ENCODE measurements at places on chromosomes 5 and 9.
A peak's percentile ranks its signal among the peaks of the same experiment; 100 is the strongest.

DNA sequence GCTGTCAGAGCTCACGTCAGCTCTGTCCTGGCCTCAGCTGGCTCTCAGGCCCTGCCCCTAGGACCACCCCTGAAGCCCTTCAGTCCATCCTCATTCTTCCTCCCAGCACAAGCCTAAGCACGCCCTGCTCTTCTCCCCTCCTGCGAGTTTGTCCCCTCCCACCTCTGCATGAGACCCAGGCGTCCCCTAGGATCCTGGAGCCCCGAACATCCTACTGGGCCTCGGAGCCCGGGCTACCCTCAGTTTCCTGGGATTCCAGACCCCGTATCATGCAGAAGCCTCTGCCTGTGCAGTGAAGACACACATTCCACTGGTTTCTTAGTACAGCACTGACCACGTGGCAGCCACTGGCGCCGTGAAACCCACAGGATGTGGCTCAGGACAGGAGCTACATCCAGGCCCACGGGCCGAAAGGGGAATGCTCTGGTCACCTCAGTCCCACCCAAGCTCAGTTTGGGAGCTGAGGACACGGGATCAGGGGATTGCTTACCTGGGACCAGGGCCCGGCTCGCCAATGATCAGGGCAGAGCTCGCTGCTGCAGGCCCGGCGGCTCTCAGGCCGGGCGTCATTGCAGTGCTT is 64.2 kb downstream of the ZNF354C start:
- peaks cover 18% of the 10 kb centered on the region for H3K27me3 ChIP-seq
- H3K36me3 ChIP-seq, result no peaks in the 10 kb centered on the region

- peaks cover 13% of the 10 kb centered on the region for H3K4me1 ChIP-seq
- no peak for DNase-seq
- no peaks in the 10 kb centered on the region for H3K36me3 ChIP-seq
- H3K4me3 ChIP-seq, result no peak overlapping the region
Observed at GRCh38 chr9:115032296-115032695, 85.7 kb downstream of the TNC start.

- no peaks in the 10 kb centered on the region for H3K36me3 ChIP-seq
- no peak for DNase-seq
- H3K4me3 ChIP-seq, result no peak overlapping the region
- H3K4me1 ChIP-seq, result no peaks in the 10 kb centered on the region
- H3K27me3 ChIP-seq, result peaks cover 39% of the 10 kb centered on the region
Observed at GRCh38 chr5:168282120-168282519, 9.3 kb upstream of the WWC1 start.

DNA sequence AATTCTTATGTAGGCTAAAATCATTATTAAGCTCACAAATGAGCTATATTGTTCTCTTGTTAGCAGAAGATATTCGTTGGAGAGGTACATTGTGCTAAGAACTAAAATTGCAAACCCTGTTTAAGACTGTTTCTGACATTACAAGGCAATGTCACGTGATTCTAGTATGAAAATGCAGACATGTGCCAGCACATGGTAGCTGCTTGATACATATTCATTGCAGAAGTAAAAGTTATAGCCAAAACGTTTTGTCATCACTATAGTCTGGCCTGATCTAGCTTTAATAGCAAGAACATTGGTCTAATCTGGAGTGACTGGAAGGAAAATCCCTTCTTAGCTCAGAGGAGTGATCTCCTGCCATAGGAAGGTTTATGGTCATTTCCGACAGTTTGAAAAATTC is 144.7 kb downstream of the CFAP90 start:
- peaks cover 8% of the 10 kb centered on the region for H3K27me3 ChIP-seq
- H3K4me3 ChIP-seq, result no peak overlapping the region
- DNase-seq, result no peak

DNA sequence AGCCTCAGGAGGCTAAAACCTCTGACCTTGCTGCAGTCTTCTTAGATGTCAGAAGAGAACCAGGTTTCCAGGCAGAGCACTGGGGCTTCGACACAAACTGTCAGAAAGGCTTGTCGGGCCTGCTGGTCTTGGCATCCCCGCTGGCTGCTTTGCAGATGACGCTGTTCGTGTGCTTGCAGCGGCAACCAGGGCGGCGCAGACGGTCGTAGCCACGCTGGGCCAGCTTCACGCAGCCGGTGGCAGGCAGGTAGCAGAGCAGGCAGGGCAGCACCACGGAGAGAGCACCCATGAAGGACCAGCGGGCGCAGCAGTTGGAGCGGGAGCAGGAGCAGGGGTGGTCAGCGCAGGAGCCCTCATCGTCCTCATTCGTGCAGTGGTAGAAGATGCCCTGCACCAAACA is 10.7 kb downstream of the SPRY4 start:
- no peak for DNase-seq
- H3K27me3 ChIP-seq, result peaks cover 76% of the 10 kb centered on the region
- H3K4me1 ChIP-seq, result peaks cover 1% of the 10 kb centered on the region
- H3K36me3 ChIP-seq, result no peaks in the 10 kb centered on the region
- H3K4me3 ChIP-seq, result no peak overlapping the region
- H3K27ac ChIP-seq, result no peak overlapping the region

DNA sequence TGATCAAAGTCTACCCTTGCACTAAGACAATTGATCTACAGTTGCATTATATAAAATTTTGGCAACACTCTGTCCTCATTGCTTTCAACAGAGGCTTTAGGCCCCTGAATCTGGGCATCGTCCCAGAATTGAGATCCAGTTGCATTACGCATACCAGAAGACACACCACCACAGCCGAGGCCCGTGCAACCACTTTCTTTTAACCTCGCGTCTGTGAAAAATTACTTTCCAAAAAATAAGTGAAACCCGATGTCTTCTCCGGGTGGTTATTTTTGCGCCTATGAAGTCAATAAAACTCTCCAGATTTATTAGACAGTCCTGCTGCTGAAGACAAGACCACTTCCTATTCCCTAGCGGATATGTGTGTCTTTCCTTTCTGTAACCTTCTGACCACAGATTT is 52.1 kb upstream of the NFIB start:
- no peak overlapping the region for H3K27ac ChIP-seq
- no peaks in the 10 kb centered on the region for H3K36me3 ChIP-seq
- no peak overlapping the region for H3K4me3 ChIP-seq
- DNase-seq, result no peak
- no peaks in the 10 kb centered on the region for H3K4me1 ChIP-seq
- H3K27me3 ChIP-seq, result no peaks in the 10 kb centered on the region

DNA sequence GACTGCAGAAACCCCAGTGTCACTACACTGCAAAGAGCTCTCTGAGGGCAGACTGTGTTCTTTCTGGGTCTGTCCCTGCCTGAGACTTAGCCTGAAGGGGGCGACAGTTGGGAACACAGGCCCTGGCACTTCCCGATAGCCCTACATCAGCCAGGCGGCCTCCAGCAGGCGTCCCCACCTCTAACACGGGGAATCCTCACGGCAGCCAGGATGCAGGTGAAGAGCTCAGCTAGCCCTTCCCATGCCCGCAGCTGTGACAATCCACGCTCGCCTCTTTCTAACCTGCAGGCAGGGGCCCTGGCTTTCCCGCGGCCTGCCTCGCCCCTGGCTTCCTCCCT is 5.9 kb downstream of the MED22 start:
- H3K4me3 ChIP-seq, result peak overlapping the region; percentile 6
- H3K27ac ChIP-seq, result peak overlapping the region; percentile 49
- peaks cover 25% of the 10 kb centered on the region for H3K4me1 ChIP-seq
- H3K27me3 ChIP-seq, result no peaks in the 10 kb centered on the region

- H3K4me3 ChIP-seq, result no peak overlapping the region
- H3K4me1 ChIP-seq, result no peaks in the 10 kb centered on the region
- H3K27ac ChIP-seq, result no peak overlapping the region
- no peak for DNase-seq
- H3K27me3 ChIP-seq, result no peaks in the 10 kb centered on the region
Observed at GRCh38 chr5:9712506-9712905, 82.4 kb upstream of the TAS2R1 start.

DNA sequence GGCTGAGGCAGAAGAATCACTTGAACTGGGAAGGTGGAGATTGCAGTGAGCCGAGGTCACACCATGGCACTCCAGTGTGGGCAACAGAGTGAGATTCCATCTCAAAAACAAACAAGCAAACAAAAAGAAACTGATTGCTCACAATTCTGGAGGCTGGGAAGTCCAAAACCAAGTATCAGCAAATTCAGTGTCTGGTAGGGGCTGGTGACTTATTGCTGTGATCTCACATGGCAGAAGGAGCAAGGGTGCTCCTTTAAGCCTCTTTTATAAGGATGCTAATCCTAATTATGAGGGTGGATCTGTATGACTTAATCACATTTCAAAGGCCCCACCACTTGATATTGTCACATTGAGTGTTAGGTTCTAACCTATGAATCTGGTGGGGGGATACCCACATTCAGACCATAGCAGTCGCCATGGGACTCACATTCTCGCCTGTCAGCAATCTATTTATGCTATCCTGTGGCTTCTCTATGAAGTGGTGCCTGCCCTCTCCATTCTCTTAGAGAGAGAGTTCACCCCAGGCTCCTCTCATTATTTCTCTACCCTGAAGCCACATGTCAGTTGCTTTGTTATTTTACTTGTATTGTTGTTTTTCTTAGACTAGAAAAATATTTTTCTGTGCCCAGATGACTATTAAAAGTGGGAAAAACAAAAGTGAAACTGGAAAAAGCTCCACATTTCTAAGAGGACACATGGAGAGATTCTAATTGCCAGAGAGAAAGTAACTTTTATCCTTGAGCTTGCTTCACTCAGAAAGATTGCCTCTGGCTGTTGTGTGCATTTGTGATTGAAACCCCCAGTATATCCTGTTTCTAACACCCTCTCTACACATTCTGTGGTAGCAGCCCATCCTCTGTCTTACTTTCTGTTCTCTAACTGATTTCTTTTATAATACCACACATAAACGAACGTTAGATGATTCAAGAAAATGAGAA is 18.8 kb upstream of the PRLR start:
- H3K36me3 ChIP-seq, result no peaks in the 10 kb centered on the region
- H3K4me1 ChIP-seq, result no peaks in the 10 kb centered on the region
- H3K27me3 ChIP-seq, result no peaks in the 10 kb centered on the region
- peak overlapping the region; percentile 67 for H3K27ac ChIP-seq
- DNase-seq, result no peak

- H3K4me1 ChIP-seq, result peaks cover 31% of the 10 kb centered on the region
- no peak for DNase-seq
- no peaks in the 10 kb centered on the region for H3K36me3 ChIP-seq
- H3K27ac ChIP-seq, result peak overlapping the region; percentile 88
Observed at GRCh38 chr5:87120518-87121303, 147.0 kb upstream of the RASA1 start.

GRCh38 chr5:37565062-37565670 is 186.0 kb downstream of the WDR70 start:
- no peaks in the 10 kb centered on the region for H3K36me3 ChIP-seq
- no peak overlapping the region for H3K4me3 ChIP-seq
- DNase-seq, result no peak
- H3K4me1 ChIP-seq, result peaks cover 14% of the 10 kb centered on the region
- H3K27me3 ChIP-seq, result no peaks in the 10 kb centered on the region

GRCh38 chr5:172820046-172820767 is 13.8 kb upstream of the ERGIC1 start:
- H3K36me3 ChIP-seq, result no peaks in the 10 kb centered on the region
- no peak overlapping the region for H3K27ac ChIP-seq
- no peaks in the 10 kb centered on the region for H3K4me1 ChIP-seq
- H3K27me3 ChIP-seq, result no peaks in the 10 kb centered on the region

DNA sequence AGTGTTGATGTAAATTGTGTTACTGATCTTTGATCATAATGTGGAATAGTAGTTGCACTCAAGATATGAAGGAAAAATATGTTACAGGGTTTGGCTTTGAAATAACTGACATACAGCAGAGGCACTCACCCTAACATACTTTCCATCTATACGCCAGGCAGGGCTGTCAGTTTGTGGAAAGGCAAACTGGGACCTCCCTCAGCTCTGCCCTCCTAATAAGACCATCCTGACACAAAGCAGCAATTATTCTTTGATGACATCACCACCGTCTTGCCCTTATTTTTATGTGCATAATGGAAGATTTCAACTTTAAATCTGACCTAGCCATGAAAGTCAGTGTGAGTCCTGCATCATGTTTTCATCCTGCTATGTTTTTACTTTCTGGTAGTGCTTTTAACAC is 42.9 kb downstream of the ITGA1 start:
- no peak overlapping the region for H3K27ac ChIP-seq
- no peak overlapping the region for H3K4me3 ChIP-seq
- H3K36me3 ChIP-seq, result no peaks in the 10 kb centered on the region
- H3K4me1 ChIP-seq, result peaks cover 5% of the 10 kb centered on the region
- peaks cover 5% of the 10 kb centered on the region for H3K27me3 ChIP-seq
- no peak for DNase-seq

DNA sequence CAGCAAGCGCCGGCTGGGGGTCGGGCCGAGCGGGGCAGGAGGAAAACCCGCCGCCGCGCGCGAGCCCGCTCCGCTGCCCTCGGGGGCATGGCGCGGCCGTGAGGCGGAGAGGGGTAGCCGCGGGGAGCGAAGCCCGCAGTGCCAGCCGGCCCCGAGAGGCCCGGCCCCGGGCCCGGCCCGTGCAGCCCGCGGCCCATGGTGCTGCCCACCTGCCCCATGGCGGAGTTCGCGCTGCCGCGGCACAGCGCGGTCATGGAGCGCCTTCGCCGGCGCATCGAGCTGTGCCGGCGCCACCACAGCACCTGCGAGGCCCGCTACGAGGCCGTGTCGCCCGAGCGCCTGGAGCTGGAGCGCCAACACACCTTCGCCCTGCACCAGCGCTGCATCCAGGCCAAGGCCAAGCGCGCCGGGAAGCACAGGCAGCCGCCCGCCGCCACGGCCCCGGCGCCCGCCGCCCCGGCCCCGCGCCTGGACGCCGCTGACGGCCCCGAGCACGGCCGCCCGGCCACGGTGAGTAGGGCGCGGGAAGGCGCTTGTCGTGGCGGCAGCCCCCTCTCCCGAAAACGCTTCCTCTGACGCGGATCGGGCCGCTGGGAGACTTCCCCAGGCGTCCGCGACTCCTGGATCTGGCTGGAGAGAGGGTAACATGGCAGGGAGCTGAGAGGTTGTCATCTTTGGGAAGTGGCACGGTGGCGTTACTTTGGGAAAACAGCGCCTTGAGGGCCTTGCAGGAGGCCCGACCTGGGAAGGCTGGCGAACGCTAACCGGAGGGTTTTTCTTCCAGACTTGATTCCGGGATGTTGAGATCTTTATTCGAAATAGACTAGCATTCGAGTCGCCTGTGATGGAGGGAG is 523 bp downstream of the MAML1 start:
- peaks cover 28% of the 10 kb centered on the region for H3K4me1 ChIP-seq
- peak overlapping the region; percentile 85 for H3K4me3 ChIP-seq
- peaks cover 27% of the 10 kb centered on the region for H3K36me3 ChIP-seq
- DNase-seq, result peak; percentile 1
- H3K27me3 ChIP-seq, result no peaks in the 10 kb centered on the region
- H3K27ac ChIP-seq, result peak overlapping the region; percentile 87

DNA sequence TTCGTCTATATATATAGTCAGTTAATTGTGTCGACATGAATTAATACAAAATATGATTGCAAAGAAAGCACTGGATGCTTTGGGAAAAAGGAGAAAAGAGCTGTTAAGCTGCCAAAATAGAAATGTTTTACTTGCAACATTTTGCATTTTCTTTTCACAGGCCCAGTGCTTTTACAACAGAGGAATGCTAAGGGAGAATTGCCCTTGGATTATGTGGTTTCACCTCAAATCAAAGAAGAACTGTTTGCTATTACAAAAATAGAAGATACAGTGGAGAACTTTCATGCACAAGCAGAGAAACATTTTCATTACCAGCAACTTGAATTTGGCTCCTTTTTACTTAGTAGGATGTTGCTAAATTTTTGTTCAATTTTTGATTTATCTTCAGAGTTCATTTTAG is 76.2 kb downstream of the SLF1 start:
- no peaks in the 10 kb centered on the region for H3K27me3 ChIP-seq
- no peak overlapping the region for H3K4me3 ChIP-seq
- peaks cover 7% of the 10 kb centered on the region for H3K36me3 ChIP-seq

- no peak for DNase-seq
- H3K4me3 ChIP-seq, result peak overlapping the region; percentile 79
- H3K27me3 ChIP-seq, result no peaks in the 10 kb centered on the region
- peaks cover 40% of the 10 kb centered on the region for H3K36me3 ChIP-seq
Observed at GRCh38 chr5:178230879-178231538, 1.6 kb downstream of the PHYKPL start.
